Activated CD8-positive, alpha-beta memory T cell treated with anti-CD3 and anti-CD28 coated beads for 4 hours (primary cell): ENCODE measurements at places on chromosomes 13 and 19.
A peak's percentile ranks its signal among the peaks of the same experiment; 100 is the strongest.

DNA sequence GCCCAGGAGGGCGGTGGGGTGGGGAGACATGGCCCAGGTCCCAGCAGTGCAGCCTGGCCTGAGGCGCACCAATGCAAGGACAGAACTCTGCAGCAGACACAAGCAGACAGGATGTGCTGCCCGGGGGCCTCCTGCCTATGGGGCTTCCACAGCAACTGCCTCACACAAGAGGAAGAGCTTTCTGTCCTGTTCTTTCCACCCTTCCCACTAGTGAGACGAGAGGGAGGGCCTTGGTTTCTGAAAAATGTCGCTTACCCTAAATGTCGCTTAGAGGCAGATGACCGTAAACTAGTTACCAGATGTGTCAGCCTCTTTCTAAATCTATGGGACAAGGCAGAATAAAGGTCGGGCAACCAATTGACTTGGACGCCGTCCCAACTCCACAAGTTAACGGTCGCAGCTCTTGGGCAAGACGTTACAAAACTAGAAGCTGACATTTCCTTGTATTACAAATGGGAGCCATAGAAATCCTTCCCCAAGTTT, at the start of gene LAIR1:
Gene LAIR1, minus strand, starts transcription at position 157 of the 483 bp plus-strand sequence. Its CDS starts 127 bp downstream, at position 30.
- DNase-seq = peak; percentile 30

- DNase-seq = no peak
Observed at GRCh38 chr19:38496603-38497487, 63.4 kb downstream of the RYR1 start.

- no peak for DNase-seq
Observed at GRCh38 chr19:3042621-3043267, 13.7 kb upstream of the TLE2 start.

- DNase-seq = no peak
Observed at GRCh38 chr19:16985403-16985802, 41.2 kb downstream of the CPAMD8 start.

GRCh38 chr19:308471-309205, 17.4 kb upstream of the PLPP2 start:
- DNase-seq = no peak

GRCh38 chr13:28457521-28457920, 37.4 kb downstream of the FLT1 start:
- no peak for DNase-seq

- no peak for DNase-seq
Observed at GRCh38 chr19:52599241-52599640, 29.2 kb downstream of the ZNF701 start.
